ENCODE measurements at places on chromosomes 2 and 18. TPM values are rescaled to one million over a fixed set of nuclear protein-coding genes. Genes with fewer than 3 reads are reported as not detected.

The EVX2 gene
- not detected for polyA plus RNA-seq

The GFPT1 gene
- 5.5 TPM for polyA plus RNA-seq

The CCDC85A gene
- not detected for polyA plus RNA-seq

GRCh38 chr2:237231593-237231992, 145.9 kb downstream of the COPS8 start:
- no peak for DNase-seq

DNA sequence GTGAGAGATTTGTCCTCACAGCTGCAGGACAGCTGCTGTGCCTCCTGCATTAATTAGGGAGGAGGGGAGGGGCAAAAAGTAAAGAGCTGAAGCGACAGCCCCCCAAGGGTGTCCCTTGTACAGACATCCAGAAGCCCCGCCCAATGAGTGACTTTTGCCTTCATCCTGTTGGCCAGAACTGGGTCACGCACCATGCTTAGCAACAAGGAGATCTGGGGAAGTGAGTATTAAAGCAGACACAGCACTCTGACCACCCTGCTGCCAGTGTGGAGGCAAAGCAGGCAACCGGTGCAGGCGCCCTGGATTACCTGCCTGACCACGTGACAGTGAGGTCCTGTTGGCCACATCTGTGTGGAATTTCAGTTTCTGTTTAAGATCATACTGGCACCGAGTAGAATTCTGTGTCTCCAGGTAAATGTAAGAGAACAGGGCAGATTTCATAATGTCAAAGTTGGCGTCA, 21.5 kb upstream of the BIN1 start:
- DNase-seq: peak; percentile 5

DNA sequence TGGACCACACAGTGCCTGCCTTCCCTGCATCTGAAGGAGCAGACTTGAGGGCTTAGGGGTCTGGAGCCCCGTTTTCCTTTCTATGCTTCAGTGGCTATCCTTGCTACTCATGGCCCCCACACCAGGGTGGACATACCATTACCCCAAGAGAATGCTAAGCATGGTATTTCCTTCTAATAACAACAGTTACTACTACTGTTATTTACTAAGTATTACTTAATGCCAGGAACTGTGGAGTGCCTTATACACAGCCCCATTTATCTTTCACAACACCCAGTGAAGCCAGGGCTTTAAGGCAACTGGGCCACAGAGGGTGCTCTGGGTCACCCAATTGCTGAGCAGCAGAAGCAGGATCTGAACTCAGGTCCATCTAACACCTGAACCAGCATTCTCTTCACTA, 5.8 kb upstream of the PAX8 start:
- DNase-seq: no peak

All from immature natural killer cell (primary cell).